Epithelial cell of prostate (primary cell): ENCODE measurements at places on chromosomes 13 and 19.

DNA sequence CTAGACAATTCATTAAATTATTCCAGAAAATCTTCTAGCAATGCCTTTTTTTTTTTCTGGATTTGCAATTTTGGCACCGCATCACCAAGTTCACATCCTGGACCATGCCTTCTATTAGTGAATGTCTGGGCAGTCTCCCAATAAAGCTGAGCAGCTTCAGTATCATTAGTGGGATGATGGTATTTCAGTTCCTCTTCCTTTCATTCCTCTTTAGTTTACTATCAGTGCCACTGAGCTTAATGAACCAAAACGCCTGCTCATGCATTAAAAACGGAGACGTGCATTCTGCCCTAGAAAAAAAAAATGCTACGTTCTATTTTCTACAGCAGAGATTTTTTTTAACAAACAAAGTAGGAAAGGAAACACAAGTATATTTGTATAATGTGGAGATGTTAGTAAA, 343.0 kb downstream of the PCDH9 start:
- no peak for DNase-seq

- DNase-seq, result no peak
Measured at GRCh38 chr13:94712287-94712811, at the start of gene SOX21. Gene SOX21, minus strand, starts transcription at chr13:94712545. Its CDS starts 496 bp downstream, at chr13:94712049.

- DNase-seq, result no peak
Measured at GRCh38 chr13:27372896-27373295, 51.5 kb upstream of the GTF3A start.

- DNase-seq, result no peak
Measured at GRCh38 chr19:4443966-4444764, 13.4 kb downstream of the UBXN6 start.

- DNase-seq, result no peak
Measured at GRCh38 chr13:52345631-52346251, 60.2 kb downstream of the THSD1 start.

- DNase-seq, result no peak
Measured at GRCh38 chr19:42076380-42076944, 496 bp downstream of the ZNF574 start.
